M059J (cell line): ENCODE measurements at places on chromosomes 2 and 18. TPM values are rescaled to one million over a fixed set of nuclear protein-coding genes. Genes with fewer than 3 reads are reported as not detected.

SPIRE1 gene
- 19.1 and 21.2 TPM in 2 replicates for total RNA-seq

AQP4 gene
- not detected in 2 replicates for total RNA-seq

PROM2 gene
- total RNA-seq = 2.9 and 3.6 TPM in 2 replicates

ANKRD23 gene
- total RNA-seq = 0.20 TPM in 1 of 2 replicates, not detected in the other

- no peak for DNase-seq
These were observed 190.1 kb downstream of the PDE11A start for GRCh38 chr2:177882501-177882900.

DNA sequence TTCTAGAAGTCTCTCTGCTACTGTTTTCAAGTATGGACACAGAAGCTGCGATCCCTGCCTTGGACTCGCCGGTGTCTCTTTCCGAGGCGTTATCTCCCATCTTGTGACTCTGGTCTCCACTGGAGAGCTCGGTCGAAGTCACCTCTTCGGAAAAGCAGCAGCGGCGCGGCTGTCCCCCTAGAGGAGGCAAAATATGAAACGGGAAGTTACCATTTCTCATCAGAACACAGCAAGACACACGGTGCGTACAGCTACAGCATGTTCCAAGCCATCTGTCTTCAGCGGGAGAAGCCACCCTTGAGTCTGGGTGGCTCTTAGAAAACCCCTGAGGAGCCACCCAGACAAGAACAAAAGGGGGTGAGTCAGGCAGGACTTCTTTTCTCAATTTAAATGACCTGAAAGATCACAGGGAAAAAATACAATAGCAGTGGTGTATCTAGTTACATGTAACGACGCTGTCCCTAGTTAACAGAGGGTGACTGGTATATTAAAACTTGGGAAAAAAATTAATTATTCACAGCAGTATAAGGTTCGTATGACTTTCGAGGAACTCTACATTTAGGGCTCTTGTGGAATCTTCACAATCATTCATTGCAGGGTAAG lies 114.8 kb downstream of the ZNF516 start:
- DNase-seq = no peak
